Panc1 (cell line): ENCODE measurements at places on chromosomes 16 and 17. TPM values are rescaled to one million over a fixed set of nuclear protein-coding genes. Genes with fewer than 3 reads are reported as not detected.

The CD300H gene
- not detected for total RNA-seq

GRCh38 chr16:50326835-50327465 is 41.8 kb downstream of the BRD7 start:
- peak; percentile 4 for DNase-seq

DNA sequence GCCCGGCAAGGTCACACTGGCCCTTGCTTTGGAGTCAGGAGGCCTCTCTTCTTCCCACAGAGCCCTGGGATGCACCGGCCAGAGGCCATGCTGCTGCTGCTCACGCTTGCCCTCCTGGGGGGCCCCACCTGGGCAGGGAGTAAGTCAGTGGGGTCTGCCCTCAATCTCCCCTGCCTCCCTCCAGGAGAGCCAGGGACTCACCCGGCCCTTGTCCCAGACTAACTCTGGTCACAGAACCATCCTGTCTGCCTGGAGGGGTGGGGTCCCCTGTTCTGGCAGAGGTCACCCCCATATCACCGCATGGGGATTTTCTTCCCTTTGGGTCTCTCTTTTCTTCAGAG is 222 bp downstream of the ZG16B start:
- no peak for DNase-seq

GRCh38 chr17:76709077-76709950 is 1.5 kb downstream of the MXRA7 start:
- DNase-seq: no peak

GRCh38 chr16:845351-845745 is 44.8 kb upstream of the GNG13 start:
- DNase-seq: no peak

The MYO15A gene
- 0.36 TPM for total RNA-seq

DNA sequence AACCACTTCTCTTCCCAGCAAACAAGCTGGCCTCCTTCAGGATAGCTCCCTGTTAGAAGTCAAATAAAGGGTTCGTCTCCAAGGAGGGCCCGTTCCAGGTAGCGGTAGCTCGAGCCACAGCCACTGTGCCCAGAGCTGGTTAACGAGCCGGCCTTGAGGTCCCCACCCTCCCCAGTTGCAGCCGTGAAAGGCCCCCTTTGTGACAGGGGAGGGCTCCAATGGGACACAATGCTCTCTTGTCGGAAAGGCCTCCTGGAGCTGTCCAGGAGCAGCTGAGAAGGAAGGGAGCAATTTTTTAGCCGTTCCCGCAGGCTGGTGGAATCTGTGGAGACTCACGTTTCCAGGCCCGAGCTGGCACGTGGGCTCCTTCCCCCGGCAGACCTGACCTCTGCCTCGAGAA is 29.9 kb upstream of the FOXF1 start:
- DNase-seq: no peak

GRCh38 chr17:40931311-40931710 is 6.1 kb downstream of the KRT23 start:
- DNase-seq: no peak

The IRF8 gene
- 0.62 TPM for total RNA-seq

The G6PC1 gene
- 0.08 TPM for total RNA-seq

GRCh38 chr17:57984936-57985674 is 2.9 kb downstream of the VEZF1 start:
- DNase-seq: no peak

DNA sequence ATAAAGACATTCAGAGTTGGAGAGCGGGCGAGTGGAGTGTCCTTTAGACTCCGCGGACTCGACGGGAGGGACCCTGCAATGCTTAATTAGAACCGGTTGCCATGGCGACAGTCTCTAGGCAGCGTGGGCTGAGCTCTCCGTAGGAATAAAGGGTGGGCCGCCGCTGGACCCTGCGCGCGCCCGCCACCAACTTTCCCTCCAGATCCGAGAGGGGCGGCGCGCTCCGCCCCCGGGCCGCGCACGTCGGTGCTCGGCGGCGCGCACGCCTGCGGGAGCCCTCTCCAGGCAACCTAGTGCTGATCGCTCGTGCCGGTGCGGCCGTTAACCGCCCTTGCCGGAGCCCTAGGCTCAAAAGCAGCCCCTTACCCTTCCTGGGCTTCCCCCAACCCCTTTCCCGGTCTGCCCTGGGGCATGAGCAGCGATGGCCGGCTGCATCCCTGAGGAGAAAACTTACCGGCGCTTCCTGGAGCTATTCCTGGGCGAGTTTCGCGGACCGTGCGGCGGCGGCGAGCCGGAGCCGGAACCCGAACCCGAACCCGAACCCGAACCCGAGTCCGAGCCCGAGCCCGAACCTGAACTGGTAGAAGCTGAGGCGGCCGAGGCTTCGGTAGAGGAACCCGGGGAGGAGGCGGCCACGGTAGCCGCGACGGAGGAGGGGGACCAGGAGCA is at the start of gene PPM1E:
PPM1E (plus strand) TSS at position 278 of the 669 bp plus-strand sequence.
- no peak for DNase-seq

The NR1D1 gene
- 8.8 TPM for total RNA-seq

- no peak for DNase-seq
Observed at GRCh38 chr17:82152556-82153294, 54.7 kb upstream of the FASN start.

The DNAI2 gene
- total RNA-seq: not detected

DNA sequence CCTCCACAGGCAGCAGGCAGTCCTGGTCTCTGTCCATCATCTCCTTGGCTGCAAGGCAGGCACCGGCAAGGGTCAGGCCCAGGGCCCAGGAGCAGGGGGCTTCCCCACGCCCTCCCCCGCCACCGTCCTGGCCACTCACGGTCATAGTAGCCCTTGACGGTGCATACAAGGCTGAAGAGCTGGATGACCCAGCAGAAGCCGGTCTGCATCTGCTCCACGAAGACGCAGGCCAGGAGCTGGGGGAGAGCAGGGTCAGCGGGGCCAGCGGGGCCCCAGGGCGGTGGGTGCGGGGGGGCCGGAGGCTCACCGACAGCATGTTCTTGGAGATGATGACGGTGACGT is 20.1 kb downstream of the CTU2 start:
- no peak for DNase-seq

GRCh38 chr17:42873315-42873714 is 22.3 kb downstream of the AOC3 start:
- DNase-seq: no peak

The PYY gene
- not detected for total RNA-seq

DNA sequence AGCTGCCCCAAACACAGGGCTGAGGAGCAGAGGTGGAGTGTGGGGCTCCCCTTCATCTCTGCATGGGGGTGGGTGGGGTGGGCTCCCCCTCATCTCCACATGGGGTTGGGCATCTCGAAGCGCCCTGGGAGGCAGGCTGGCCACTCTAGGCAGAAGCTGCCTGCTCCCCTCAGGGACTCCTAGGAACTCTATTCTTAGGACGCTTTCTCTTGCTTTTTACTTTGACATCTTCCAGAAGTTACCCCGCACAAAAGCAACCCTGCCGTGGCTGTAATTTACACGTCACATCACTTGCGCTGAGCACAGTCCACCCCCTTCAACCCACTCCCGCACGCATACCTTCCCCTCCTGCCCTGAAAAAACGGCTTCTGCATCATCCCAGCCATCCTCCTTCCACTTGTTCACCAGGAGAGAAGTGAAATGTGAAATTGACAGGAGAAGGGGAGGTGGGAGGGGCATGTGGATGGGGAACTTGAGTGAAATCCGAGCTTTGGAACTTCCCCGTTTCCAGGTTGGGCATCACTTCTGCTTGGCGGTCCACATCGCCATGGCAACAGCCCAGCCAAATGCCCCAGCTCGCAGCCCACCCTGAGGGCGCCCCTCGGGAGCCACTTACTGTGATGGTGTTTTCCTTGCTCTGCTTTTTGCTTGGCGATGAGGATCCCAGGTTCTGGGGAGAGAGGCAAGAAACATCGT is 53.7 kb upstream of the RCVRN start:
- no peak for DNase-seq
